ENCODE measurements at places on chromosomes 3 and 15.
A peak's percentile ranks its signal among the peaks of the same experiment; 100 is the strongest.

DNA sequence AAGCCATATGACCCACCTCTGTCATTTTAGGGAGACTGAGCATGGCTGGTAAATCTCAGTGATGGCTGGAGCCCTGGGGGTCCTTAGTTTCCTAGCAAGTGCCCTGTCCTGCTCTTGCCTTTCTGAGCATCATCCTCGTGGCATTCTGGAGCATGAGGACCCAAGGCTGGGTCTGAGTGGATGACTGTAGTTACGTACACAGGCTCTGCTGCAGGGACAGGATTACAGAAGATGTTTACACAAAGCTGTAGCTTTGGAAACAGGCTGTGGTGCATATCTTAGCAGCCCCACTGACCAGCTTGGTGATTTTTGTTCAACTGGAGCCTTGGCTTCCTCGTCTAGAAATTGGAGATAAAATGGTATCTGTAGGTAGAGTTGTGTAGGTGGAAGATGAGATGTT is 272.9 kb upstream of the CTDSPL start:
- no peak for DNase-seq

GRCh38 chr3:74469713-74470112 is 144.7 kb downstream of the CNTN3 start:
- DNase-seq: no peak

DNA sequence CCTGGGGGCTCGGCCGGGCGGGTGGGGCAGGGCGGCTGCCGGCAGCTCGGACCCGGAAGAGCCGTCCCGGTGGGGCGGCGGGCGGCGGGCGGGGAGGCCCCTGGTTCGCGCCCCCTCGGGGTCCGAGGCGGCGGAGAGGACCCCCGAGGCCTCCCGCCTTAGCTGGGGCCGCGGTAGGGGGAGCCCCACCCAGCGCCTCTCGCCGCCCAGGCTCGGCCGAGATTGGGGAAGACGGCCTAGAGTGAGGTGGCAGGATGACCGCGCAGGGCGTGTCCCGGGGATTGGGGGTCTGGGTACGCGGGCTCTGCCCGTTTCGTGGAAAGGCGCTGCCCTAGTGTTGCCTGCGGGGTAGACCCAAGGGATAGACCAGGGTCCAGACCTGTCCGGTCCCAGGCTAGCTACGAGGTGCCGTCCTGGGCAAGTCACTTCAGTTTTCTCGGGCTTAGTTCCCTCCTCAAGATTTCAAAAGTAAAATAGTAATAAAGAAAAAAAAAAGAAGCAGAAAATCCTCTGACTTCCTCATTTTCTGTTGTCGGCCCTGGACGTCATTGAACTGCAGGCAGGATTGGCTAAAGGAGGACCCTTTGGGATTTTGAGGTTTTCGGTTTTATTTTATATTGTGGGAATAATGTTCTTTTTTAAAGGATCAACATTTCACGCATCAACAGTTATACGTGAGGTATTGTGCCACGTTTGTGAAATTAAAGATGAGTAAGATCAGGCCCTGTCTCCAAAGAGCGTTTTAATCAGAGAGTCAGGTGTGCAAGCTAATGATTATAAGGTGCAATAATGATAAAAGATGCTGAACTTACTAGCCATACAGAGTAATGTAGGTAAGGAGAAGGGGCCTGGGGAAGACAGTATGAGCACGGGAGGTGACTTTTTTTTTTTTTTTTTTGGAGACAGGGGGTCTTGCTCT is 679 bp downstream of the IQGAP1 start:
- DNase-seq: no peak

GRCh38 chr3:116083683-116084082 is 361.6 kb downstream of the LSAMP start:
- DNase-seq: no peak

DNA sequence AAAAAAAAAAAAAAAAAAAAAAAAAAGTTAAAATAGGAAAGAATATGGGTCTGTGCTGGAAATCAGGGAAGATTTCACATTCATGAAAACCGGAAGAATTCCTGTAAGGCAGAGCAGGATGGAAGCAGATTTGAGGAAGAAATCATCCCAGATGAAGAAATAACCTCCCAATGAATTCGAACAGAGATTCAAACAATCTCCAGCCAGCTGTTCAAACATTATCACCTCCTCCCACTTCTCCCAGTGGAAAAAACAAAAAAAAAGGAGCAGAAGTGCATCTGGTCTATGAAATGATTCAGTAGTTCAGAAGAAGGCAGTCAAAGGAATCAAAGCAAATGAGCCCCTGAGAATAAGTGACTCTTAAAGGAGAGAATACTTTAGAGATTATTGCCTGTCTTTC is 33.1 kb downstream of the CP start:
- DNase-seq: no peak

GRCh38 chr3:133934996-133935842 is 39.5 kb upstream of the RAB6B start:
- no peak for DNase-seq

DNA sequence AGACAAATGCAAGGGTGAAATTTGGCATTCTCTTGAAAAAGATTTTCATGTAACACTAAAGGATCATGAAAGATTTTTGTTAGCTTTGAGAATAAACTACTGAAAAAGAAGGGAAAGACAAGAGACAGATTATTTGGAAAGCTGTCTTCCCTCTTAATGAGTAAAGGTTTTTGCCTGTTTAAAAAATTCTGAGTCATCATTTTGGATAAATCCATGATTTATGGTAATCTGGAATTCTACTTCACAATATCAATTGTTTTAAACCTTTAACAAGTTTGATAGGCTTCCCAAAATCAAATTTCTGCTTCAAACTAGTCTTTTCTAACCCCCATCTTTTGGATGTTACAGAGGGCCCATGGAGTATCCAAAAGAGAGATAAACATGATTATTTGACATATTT is 641.5 kb upstream of the EPHA6 start:
- no peak for DNase-seq

DNA sequence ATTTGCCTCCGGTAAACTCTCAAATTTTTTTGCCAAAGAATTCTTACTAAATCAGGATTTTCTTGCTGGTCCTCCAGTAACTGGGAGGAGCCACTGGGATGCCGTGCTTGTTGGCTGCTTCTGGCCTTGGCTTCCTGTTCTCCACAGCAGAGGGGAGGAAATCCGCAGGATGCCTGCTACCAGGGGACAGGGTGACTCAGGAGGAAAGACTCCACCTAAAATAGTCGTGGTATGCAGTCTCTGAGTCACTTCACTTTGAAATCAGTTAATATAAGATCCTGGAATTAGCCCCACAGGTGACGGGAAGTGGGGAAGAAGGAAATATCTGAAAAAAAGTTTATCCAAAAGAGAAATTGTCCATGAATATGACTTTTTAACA is 6.5 kb upstream of the TM4SF18 start:
- no peak for DNase-seq

DNA sequence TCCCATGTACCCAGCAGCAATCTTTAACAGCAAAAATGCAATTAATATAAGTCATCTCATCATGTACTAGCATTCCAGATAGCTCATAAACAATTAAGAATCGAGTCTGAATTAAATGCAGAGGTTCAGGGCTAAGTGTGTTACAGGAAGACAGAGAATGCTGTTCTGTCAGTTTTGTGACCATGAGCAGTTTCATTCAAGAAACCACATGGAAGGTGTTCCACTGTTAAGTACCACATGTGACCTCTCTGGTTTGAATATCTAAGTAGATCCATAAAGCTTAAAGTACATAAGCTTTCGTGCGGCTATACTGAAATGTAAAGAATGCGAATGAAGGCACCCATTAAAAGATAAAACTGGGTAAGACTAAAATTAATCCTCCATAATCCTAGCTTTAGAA is 272.3 kb downstream of the IL5RA start:
- DNase-seq: no peak

DNA sequence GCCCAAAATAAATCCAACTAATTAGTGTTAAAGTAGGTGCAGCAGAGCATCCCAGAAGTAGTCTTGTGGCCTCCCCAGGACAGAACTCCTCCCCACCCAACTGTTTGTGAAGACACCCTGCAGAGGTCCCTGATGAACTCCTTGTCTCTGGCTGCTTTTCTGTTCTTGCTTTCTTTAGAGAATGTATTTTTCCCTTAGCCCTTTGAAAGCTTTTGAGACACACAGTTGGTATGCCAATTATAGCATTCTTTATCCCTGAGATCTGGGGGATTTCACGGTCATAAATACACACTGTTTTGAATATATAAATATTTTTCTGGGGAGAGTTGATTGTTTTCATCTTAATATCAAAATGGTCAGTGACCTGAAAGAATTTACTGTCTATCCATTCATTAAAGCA is 9.8 kb downstream of the TFG start:
- no peak for DNase-seq

DNA sequence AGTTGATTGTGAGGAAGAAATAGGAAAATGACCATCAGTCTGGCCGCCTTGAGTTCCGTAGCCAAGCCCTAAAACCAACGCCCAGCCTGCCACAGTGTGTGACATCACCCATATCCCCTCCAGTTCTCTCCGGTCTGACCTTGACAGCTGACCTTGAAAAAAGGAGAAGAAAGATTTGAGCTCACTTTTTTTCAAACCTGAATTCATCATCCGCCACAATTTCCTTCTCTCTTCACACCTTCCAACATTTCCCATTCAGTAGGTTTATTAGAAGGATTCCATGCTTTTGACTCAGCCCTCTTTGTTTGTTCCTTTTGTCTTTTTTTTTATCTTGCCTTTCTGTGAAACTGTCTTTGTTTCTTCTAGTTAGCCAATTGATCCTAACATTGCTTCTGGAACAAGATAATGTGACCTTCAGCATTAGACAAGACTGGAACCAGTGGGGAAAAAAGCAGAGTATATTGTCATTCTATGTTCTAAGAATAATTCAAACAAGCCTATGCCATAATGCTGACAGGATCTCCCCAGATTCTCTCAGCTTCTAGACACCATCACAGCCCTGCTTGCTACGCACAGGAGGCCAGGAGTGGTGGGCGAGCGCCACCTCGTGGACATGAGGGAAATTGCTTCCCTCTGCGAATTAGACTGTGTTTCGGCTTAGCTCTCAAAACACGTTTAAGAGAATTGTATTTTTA is 283.1 kb downstream of the FGF12 start:
- DNase-seq: peak; percentile 44

GRCh38 chr3:30632065-30632464 is 25.7 kb downstream of the TGFBR2 start:
- DNase-seq: no peak

DNA sequence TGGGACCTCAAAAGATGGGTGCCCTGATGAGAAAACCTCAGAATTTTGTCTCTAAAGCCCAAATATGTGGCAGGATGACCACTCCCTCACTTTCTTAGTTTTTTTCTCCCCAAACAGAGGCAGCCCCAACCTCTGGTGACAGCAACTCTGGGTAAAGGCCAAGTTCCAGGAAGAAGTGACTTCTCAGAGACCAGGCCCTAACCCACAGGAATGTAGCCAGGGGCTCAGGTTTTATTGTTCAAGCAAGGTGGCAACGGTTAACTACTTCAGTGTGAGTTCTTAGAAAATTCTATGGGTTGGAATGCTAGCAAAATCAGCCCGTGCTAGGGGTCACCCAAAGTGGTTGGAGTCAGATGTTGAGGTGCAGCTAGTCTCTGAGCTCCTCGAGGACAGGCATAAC is 5.1 kb upstream of the DNAJA4 start:
- DNase-seq: no peak

- no peak for DNase-seq
Measured at GRCh38 chr3:55271549-55271948, 215.6 kb downstream of the WNT5A start.

DNA sequence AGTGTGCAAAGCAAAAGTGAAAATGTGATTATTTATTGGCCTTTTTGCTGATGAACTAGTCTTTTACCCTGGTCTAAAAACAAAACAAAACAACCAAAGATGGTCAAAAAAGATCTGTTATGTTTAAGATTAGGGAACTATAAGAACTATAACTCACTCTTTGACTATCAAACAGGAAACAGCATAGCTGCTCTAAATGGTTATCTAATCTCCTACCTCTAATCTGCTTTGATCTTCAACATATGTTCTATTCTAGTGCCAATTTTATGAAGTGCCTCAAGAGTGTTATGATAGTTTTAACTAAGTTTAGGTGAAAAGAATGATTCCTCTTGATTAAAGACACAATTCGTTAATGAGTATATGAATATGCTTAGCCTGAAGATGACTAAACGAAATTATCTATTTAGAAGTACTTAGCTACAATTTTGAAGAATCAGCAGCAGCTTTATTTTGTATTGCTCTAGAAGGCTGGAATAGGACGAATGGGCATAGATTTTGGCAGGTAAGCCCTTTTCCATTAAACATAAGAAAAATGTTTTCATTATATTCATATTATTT is 46.0 kb downstream of the SETD2 start:
- no peak for DNase-seq

GRCh38 chr15:50880651-50881114 is 27.8 kb upstream of the AP4E1 start:
- DNase-seq: no peak

GRCh38 chr3:157201648-157202278 is 41.8 kb upstream of the CCNL1 start:
- DNase-seq: no peak

- no peak for DNase-seq
Measured at GRCh38 chr3:152047465-152047864, 174.0 kb downstream of the SUCNR1 start.

- no peak for DNase-seq
Measured at GRCh38 chr3:172040078-172040980, 951 bp downstream of the FNDC3B start.

DNA sequence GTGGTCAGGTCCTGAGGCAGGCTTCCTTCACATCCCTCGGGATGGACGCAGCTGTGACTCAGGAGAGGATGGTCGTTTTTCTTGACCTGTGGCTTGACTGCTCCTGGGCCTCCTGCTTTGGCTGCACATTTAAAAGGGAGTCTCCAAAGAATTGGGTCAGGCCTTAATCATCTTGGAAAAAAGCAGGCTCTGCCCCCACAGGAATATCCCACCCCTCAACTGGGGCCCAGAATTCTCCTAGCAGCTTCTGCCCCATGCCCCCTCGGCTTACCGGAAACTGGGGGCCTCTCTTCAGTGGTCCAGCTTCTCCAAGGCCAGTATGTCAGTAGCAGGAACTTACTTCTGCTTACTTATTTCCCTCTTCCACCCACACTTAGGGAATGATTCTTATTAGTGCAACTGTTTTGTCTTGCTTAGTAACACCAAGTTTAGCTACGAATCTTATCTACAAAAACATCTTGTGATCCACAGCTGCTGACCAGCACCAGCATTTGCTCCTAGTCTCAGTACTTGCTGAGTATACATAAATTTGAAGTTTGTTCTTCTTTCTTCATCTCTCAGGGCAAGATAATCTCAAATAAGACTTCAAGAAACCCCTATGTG is 35.7 kb downstream of the ATG7 start:
- no peak for DNase-seq

DNA sequence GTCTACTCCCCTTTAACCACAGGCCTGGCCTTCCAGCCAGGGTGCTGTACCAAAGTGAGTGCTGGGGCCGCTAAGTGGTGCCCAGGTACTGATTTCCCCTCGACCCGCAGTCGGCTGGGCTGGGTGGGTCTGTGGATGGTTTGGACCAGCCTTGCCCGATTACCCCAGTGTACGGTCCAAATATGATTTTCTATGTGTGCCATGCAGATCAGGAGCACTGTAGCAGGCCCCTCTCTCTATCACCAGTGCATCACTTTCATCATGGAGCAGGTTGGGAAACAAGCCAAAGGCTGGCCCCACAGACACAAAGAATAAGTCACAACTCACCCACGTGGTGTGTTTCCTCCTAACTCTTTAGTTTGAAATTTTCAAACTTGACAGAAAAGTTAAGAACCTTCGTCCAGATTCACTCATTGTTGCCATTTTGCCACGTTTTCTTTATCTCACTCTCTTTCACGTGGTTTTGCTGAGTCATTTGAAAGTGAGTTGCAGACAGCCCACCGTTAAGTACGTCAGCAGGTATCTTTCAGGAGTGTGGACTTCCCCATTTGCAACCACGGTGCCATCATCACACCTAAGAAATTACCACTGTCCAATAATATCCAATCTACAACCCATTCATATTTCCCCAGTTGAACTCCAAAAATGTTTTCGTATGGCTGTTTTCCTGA is 37.0 kb downstream of the ZNF710 start:
- DNase-seq: no peak

All from stimulated activated CD4-positive, alpha-beta T cell treated with anti-CD3 and anti-CD28 coated beads, TNF-alpha, amount 100 ng/mL, for 24 hours (primary cell).